ENCODE measurements at places on chromosomes 2 and 18.

DNA sequence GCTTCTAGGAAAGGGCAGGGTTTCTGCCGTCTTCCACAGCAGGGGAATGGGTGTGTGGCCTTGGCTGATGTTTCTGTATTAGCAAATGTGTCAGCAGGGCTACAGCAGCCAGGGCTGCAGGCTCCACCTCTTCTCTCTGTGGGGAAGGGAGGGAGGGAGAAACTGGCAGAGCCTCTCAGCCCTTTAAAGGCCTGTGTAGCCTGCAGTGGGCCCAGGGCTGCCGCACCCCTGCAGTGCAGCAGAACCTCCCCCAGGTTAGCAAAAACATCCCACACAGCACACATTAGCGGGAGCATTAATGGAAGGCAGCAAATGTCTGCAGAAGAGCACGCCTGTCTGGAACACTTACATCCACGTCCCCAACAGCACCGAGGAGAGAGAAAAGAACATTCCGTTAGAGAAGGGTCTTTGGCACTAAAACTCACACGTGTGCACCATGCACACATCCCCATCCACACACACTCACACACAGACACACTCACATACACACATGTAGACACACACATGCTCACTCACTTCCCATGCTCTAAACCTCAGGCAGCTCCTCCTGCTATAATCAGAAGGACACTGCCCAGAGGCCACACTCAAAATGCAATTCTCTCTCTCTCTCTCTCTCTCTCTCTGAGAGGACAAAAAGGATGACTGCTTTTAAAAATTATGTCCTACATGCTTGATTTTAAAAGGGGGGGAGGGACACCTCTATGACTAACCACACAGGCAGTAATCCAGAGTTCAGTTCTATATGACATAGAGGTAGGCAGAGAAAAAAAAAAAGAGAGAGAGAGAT is 24.1 kb downstream of the MRPL35 start:
- no peak for DNase-seq

DNA sequence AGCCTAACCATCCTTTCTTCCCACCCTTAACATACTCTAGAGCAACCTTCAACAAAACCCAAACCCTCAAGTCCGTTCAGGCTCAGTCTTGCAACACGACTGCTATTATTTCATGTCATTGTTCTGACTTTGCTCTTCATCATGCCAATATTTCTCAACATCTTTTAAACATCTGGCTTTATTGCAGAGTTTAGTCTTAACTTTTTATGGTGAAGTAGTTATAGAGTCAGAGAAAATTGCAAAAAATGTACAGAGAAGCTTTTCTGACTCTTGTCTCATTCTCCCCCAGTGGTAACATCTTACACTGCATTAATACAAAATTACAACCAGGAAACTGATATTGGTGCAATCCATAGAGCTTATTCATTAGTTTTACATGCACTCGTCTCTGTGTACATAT is 3.9 kb downstream of the MARCO start:
- no peak for DNase-seq

GRCh38 chr2:25201794-25202193 is 33.4 kb upstream of the POMC start:
- DNase-seq = no peak

DNA sequence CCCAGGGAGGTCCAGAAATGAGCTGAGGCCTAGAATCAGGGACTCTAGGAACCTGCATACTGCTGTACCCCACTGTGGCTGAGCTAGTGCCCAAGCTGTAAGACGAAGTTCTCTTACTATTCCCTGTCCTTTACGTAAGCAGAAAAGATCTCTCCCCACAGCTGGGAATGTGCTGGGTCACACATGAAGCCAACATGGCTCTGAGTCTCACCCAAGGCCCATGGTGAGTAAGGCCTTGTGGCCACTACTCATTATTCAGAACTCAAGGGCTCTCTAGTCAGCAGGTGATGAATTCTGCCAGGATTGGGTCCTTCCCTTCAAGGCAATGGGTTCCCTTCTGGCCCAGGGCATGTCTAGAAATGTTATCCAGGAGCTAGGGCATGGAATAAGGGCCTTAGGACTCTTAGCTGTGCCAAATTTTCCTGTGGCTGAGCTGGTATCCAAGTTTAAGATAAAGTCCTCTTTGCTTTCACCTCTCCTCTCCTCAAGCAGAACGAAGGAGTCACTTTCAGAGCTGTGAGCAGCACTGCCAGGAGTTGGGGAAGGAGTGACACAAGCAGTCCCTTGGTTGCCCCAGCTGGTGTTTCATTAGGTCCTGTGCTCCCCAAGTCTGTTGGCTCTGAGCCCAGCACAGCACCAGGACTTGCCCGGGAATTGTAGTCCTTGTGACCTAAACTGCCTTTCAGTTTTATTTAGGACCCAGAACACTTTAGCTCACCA is 707.6 kb downstream of the SLC4A3 start:
- DNase-seq = no peak

GRCh38 chr2:224817676-224818075 is 101.5 kb upstream of the CCDC195 start:
- DNase-seq = no peak

DNA sequence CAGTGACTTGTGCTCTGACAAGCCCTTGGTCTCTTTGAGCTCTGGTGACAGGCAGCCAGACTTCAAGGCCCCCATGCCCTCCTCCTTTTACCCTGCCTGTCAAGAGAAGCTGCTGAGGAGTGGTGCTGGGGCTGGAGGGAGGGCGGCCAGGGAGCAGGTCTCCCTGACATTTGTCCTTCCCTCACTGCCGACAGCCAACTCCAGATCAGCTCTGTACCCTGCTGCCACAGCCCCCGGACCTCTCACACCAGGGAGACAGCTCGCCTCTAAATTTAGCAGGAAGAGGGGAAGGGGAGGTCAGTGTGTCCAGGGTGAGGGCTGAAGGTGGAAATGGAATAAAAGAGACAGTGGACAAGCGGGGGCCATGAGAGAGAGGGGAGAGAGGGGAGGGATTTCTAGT is 155.8 kb downstream of the TDRD15 start:
- DNase-seq = no peak

DNA sequence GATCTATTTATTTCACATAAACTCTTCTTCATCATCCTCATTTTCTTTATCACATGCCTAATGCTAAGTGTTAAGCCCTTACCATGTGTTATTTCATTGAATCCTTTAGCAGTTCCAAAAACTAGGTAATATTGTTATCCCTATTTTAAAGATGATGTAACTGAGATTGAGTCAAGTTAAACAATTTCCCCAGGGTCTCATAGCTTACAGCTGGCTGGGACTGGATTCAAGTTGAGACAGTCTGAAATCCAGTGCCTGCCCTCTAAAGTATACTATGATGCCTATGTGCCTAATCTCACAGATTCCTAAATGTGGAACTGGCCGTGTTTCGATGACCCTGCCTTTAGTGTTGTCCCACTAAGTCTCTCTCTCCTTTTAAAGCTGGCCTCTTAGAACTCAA is 108.5 kb downstream of the MAP2 start:
- DNase-seq = no peak

DNA sequence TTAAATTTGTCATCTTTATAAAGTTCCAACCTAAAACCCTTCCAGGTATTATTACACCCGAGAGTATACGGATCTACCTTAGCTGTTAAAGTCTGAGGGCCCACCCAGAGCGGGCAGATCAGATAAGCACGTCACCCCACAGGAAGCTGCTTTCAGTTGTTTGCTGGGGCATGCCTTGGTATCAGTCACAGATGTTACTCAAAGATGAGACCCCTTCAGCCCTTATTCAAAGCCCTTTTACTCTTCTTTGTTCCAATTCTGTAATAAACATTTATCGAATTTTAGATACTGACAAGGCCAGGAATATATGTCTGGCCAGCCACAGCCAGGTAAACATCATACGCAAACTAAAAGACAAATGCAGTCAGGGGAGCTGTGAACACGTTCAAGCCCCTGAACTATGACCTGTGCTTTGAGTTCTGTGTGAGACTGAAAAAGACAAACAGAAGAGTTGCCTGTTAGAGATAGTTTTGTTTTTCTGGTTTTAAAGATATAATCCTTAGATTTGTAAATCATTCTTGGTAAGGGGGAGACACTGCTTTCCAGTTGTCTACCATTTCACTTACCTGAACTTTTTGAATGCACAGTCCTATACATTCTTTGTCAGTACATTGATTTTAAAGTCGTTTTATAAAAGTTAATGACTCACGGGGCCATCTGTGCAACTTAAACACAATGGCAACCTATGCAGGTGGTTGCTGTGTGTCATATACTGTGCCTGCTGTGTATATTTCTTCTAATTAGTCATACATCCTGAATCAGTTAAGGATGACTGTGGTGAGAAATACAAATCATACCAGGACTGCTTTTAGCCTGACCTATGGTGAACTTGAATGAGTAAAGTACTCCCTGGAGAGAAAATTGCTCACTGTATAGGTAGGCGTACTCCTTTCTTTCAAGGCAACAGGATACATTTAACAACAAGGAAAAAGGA is 100.5 kb upstream of the ITPRID2 start:
- DNase-seq = peak; percentile 82

GRCh38 chr2:197591339-197592072 is 75.6 kb downstream of the MOB4 start:
- DNase-seq = no peak

DNA sequence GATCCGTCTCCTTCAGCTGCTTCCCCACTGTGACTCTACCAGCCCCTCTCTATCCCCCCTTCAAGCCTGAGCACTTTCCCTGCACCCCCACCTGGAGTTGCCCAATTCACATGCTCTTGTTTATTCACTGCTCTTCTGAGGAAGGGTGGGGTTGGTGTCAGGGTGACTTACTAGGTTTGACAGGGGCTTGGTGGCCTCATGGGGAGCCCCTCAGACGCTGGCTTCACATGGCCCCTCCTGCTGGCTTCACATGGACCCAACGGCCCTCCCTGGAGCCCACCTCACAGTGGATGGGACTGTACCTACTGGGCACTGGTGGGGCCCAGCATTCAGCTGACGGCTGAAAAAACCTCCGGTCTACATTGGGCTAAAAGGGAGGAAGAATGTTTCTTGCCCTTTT is 16.7 kb upstream of the MRPL33 start:
- no peak for DNase-seq

DNA sequence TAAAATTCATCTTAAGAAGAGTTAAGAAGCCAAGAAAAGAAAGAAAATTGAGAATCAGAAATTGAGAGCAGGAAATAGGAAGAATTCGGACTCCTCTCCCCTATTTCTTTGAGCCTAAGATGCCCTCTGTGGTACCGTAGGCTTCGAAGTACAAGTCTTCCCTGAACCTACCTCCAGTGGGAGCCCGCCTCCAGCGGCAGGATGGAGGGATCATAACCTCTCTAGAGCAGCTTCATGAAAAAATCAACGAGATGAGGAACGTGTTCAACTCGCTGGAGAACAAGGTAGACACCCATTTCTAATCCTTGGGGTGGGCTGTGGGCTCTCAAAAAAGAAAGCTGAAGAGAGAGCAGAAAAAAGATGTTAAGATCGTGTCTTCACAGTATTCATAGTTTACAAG is 36.3 kb downstream of the ARHGEF33 start:
- no peak for DNase-seq

GRCh38 chr2:109266496-109266895 is 137.5 kb downstream of the SH3RF3 start:
- no peak for DNase-seq

DNA sequence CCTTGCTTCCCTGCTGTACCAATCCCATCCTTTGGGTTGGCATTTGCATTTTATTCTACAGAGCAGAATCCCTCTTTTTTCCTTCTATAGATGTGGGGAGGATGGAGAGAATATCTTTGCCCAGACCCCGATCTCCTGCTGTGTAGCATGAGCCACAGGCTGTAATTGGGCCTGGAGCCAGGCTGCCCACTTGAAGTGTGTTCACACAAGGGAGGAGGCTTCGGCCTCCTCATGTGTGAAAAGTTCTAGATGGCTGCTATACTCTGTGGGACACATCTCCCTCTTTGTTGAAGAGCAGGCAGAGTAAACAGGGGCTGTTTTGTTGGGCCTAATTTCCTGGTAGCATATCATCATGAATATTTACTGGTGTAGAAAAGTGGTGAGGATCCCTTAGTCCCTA is 126.3 kb downstream of the XRCC5 start:
- no peak for DNase-seq

DNA sequence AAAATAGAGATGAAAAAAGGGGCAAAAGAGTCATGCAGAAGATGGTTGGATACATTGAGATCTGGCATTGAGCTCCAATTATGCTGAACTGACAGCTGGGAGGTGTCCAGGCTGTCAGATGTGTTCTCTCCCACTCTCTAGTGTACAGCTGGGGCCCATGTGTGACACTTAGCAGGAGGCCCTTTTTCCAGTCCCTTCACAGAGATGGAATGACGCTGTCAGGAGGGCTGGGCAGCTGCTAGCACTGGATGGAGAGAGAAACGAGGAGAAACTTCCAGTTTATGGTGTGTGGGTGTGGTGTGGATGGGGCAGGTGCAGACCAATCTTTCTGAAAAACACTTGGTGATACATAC is 437.7 kb upstream of the HS6ST1 start:
- DNase-seq = no peak

- no peak for DNase-seq
Observed at GRCh38 chr2:177843188-177843587, 229.4 kb downstream of the PDE11A start.

All from Jurkat, Clone E6-1 (cell line).